Pancreas (tissue), 10 donors: ENCODE measurements at places on chromosomes 12 and 14.

- H3K36me3 ChIP-seq: no peaks in the 10 kb centered on the region
- H3K4me3 ChIP-seq: no peak overlapping the region
- no peaks in the 10 kb centered on the region for H3K4me1 ChIP-seq
- H3K27ac ChIP-seq: no peak overlapping the region
- no peak for DNase-seq
These were observed 41.3 kb upstream of the OR6J1 start for GRCh38 chr14:22685467-22685866.

DNA sequence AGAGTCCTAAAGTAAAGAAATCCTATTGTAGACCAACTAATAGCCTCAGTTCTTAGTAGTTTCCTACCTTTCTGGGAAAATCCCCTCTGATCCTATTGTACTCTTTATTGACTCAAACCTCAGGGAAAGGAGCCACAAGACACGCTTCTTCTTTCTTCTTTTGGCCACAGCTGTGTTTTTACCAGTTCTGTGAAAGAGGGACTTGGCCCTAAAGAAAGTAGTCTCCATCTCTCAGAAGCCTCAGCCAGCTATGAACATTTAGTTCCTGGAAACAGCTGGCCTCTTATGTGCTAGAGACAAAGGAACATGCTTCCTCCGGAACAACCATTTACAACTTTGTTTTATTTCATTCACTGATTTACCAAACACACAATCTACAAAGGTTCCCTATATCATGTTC, 66.1 kb upstream of the ARID2 start:
- no peak for DNase-seq
- H3K36me3 ChIP-seq: no peaks in the 10 kb centered on the region
- H3K4me3 ChIP-seq: no peak overlapping the region
- no peaks in the 10 kb centered on the region for H3K4me1 ChIP-seq

DNA sequence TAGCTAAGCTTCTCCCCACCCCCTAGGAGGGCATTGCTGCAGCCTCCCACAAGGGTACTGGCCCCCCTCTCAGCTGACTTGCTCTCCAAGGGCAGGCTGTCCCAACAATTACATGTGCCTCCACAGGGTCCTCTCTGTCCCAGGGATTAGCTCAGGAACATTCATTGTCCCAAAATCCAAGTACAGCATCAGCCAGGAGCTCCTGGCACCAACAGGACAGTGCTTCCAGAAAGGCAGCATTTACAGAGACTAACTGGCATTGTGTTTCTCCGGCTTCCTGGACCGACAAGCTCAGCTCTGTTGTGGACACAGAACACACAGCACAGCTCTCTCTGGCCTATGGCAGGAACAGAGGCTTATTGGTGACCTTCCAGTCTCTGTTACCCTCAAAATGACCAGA, 21.7 kb downstream of the ABCD4 start:
- no peaks in the 10 kb centered on the region for H3K27me3 ChIP-seq
- H3K36me3 ChIP-seq: no peaks in the 10 kb centered on the region
- H3K4me1 ChIP-seq: no peaks in the 10 kb centered on the region

GRCh38 chr12:89194683-89195082, 157.6 kb downstream of the DUSP6 start:
- H3K27me3 ChIP-seq: no peaks in the 10 kb centered on the region
- no peak for DNase-seq
- H3K36me3 ChIP-seq: no peaks in the 10 kb centered on the region
- H3K27ac ChIP-seq: no peak overlapping the region
